Aorta (tissue), 5 donors: ENCODE measurements at places on chromosomes 16 and 17.
A peak's percentile ranks its signal among the peaks of the same experiment; 100 is the strongest.

DNA sequence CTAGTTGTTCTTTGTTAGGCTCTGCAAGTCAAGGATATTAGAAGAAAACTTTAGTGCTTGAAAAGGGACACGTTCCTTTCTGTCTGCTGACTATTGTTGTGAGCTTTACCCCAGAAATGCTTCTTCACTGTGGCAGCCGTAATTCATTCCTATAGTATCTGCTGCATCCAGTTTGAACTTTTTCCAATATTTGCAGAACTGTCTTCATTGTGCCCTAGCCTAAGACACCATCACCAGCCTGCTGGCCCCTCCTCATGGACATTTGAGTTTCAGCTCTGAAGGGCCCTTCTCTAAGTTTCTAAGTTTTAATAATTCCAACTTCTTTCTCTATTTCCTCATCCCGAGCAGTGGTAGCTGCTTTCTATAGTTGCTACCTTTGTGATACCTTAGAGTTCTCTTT, 91.7 kb downstream of the SLC39A11 start:
- DNase-seq = no peak

DNA sequence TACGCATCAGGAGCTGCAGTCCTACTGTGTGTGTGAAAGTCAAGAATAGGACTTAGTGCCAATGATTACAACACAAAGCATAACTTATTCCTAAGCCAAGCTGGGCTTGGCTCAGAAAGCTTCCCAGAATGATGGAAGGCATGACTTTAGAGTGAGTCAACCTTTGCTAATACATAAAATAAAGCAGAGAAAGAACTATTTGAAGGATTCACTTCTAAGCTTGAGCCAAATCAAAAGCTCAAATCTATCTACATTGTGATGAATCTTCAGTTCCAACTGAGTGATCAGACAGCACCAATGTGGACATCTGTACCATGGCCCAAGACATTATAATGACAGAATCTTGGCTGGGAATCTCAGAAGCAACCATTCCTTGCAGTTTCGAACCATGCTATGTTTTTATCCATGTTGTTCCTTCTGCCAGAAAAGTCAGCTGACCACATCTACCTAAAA, 41.4 kb downstream of the SMG6 start:
- no peak for DNase-seq

- DNase-seq = peak; percentile 61
These were observed 24.6 kb upstream of the LRRC75A start for GRCh38 chr17:16516594-16517051.

DNA sequence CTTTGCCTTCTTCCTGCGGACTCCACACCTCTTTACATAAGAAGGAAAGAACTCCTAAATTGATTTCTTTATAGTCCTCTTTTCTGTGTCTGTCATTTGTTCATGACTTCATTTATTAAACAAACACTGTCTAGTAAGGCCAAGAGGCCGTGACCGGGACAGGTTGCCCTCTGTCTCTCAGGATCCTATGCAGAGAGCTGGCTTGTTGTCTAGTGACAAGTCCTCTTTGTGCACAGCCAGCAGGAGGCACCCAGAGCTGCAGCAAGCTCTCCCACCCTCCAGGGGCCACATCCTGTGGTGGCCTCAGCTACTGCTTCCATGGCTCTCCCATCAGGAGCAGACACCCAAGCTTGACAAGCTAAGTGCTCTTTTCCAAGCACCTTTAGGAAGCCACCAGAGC, 50.6 kb downstream of the PLD6 start:
- DNase-seq = no peak

GRCh38 chr17:79833744-79834564, 5.3 kb downstream of the CBX4 start:
- no peak for DNase-seq

GRCh38 chr16:57159447-57159846, 26.4 kb downstream of the PSME3IP1 start:
- no peak for DNase-seq

GRCh38 chr17:80918731-80919130, 72.9 kb upstream of the CHMP6 start:
- DNase-seq = peak; percentile 67

GRCh38 chr17:60583008-60583407, 17.0 kb upstream of the PPM1D start:
- no peak for DNase-seq

- no peak for DNase-seq
These were observed 19.9 kb downstream of the DCAKD start for GRCh38 chr17:45031231-45032173.

DNA sequence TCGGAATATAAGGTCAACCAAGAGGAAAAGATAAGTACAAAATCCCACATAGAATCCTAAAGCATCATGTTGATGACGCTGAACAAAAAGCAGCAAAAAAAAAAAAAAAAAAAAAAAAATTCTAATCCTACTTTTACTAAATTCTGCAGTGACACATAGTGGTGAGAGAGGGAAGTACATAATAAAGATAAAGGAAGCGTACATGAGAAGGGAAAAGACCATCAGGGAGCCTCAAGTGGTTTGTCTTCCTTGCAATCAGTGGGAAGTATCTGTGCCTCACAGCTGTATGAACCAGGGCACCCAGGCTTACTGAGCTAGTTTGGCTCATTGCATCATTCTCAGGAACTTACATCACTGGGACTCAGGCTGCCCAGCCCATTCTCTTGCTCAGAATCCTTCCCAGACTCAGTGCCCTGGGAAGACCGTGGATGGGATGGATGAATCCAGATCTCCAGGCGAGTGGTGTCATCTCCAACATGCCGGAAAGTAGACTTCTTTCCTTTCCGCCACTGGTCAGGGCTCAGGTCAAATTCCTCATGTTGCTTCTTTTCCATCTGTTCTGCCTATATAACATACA, 21.2 kb downstream of the SMG6 start:
- no peak for DNase-seq

GRCh38 chr16:26550111-26550610, 516.6 kb upstream of the C16orf82 start:
- DNase-seq = no peak

DNA sequence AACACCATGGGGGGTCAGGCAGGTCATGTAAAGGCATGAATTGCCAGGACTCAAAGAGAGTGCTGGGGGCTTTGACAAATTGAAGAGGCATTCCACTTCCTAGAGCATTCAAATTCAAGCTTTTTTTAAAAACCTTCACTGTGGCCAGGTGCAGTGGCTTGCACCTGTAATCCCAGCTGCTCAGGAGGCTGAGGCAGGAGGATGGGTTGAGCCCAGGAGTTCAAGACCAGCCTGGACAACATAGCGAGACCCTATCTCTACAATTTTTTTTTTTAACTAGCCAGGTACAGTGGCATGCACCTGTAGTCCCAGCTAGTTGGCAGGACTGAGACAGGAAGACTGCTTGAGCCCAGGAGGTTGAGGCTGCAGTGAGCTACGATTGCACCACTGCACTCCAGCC, 17.2 kb downstream of the ABCC12 start:
- no peak for DNase-seq

DNA sequence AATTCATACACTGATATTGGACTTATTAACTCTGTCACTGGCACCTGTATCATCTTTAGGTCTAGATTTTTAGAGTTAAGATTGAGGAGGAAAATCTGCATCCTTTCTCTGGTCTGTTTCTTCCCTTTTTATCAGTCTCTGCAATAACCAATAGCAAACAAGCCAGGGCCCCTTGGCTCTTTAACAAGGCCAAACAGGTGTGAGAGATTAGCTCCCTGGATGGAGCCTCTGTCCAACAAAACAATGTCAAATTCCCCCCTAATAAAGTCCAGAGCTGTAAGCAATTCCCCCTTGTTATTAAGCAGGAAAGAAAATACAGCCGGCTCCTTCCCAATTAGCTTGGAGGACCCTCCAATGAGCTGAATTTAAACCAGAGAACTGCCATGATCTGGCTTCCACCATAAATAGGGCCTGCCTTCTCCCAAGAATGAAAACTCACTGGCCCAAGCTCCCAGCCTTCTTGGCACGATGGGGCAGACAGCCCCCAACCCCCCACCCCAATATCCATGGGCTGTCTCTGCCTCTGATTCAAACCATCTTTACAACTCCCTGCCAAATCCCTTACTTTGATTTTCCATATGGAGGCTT, 56.1 kb upstream of the SOX9 start:
- DNase-seq = no peak

DNA sequence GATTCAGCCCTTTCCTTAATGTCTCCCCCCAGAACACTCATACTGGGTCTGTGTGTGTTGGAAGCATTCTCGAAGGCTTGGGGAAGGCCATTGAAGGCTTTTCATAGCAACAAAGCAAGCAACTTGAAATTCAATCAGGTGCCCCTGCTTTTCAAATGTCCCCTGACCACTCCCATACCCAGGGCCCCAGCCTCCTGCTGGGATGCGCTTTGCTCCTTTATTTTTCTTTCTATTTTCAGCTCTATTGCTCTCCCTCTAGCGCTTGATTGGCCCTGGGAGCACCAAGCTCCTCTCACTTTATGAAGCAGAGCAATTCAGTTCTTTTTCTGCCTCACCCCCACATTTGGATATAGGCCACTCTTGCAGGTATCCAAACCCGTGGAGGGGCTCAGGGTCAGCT, 92.0 kb downstream of the WSCD1 start:
- DNase-seq = no peak

GRCh38 chr16:68359398-68360191, 48.8 kb downstream of the PRMT7 start:
- no peak for DNase-seq

- no peak for DNase-seq
These were observed 7.5 kb downstream of the MEAK7 start for GRCh38 chr16:84496991-84497390.

GRCh38 chr17:1830288-1830687, 483 bp downstream of the RPA1 start:
- no peak for DNase-seq

DNA sequence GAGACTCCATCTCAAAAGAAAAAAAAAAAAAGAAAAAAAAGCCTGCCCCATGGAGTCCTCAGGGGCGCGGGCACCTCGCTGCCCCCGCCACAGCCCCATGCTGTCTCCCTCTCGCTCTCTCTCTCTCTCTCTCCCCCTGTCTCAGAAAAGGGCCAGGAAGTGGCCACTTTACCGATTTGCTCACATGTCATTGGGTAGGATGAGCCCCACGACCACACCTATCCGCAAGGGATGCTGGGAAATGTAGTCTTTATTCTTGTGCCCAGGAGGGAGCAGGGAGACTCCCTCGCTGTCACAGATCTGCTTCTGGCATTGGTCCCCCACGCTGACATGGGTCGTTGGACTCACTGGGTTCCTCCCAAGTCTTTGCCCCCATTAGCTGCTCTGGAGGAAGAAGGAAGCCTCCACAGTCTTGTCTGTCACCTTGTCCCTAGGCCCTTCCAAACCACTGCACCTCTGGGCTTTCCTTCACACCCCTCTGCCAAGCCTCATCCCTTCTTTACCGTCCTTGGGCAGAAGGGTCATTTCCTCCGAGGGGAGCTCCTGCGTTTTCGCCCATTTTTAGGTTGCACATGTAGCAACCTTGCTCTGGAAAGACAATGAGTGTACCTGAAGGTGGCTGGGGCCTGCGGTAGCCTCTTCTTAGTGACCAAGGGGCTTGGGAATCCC, 6.9 kb upstream of the GJD3 start:
- no peak for DNase-seq

DNA sequence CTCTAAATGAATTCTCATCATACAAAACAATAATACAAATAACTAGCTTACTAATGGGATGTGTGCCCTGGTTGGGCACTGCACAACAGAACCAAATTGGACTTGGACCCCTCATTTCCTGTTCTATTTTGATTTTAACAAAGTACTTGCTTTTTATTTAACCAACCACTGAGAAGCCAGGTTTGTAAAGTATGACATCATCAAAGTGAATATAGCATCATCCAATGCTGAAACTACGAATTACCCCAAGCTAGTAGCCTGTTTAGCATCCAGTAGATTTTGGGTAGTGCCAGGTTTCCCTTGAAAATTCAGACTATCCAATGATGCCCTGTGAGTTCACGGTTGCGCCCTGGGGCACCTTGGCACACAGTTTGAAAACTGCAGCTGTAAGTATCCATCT, 51.0 kb downstream of the HYDIN start:
- no peak for DNase-seq

DNA sequence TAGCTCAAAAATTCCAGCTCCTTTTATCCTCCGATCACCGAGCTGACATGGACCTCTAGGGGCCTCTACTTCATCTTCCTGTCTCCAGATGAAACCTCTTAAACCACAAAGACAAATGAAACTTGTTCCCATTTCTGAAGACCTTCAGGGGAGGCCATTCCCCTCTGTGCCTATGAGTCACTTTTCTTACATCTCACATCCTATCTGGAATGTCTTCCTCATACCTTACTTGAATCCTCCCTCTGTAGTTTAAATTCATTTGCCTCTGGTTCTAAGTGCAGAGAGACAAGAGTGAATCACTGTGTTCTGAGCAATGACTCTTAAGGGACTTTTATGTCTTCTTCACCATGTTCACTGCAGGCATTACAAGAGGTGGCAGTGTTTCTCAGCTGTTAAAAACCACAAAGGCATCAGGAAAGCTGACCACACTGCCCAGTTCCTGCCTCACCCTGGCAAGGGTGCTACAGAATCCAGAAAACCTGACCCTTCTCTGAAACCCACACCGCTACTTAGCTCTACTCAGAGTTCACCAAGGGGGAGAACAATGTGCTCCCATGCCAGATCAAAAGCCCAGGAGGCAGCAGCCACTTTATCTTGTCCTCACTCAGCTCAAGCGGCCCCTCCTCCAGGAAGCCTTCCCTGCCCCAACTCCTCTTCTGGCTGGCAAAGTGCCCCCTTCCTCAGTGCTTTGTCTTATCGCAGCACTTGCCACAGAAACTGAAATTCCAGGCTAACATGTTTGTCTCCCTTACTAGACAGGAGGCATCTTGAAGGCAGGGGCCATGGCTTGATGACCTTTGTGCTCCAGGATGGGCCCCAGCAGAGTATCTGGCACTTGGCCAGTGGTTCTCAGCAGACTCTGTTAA, 6.4 kb downstream of the CUEDC1 start:
- DNase-seq = peak; percentile 72

DNA sequence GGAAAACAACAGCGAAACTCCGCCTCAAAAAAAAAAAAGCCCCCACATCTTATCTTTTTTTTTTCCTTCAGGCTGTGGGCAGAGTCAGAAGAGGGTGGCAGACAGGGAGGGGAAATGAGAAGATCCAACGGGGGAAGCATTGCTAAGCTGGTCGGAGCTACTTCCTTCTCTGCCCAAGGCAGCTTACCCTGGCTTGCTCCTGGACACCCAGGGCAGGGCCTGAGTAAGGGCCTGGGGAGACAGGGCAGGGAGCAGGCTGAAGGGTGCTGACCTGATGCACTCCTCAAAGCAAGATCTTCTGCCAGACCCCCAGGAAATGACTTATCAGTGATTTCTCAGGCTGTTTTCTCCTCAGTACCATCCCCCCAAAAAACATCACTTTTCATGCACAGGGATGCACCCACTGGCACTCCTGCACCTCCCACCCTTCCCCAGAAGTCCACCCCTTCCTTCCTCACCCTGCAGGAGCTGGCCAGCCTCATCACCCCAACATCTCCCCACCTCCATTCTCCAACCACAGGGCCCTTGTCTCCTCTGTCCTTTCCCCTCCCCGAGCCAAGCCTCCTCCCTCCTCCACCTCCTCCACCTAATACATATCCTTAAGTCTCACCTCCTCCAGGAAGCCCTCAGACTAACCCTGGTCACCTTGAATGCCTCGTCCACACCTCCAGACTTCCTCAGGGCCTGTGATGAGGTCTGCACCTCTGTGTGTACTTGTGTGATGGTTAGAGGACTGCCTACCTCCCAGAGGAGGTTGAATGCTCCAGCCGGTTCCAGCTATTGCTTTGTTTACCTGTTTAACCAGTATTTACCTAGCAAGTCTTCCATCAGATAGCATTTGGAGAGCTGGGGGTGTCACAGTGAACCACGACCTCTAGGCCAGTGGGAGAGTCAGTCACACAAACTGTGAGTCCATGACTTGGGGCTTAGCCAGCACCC, 1.2 kb upstream of the HBA1 start:
- no peak for DNase-seq

- no peak for DNase-seq
These were observed 9.4 kb upstream of the CPSF4L start for GRCh38 chr17:73271072-73271471.
